Uterine smooth muscle cell (primary cell): ENCODE measurements at places on chromosomes 13 and 19. TPM values are rescaled to one million over a fixed set of nuclear protein-coding genes. Genes with fewer than 3 reads are reported as not detected.

The SBSN gene
- 1.7 and 4.5 TPM in 2 replicates for total RNA-seq

The ADAMTSL5 gene
- 3.1 and 6.6 TPM in 2 replicates for total RNA-seq

The MATK gene
- total RNA-seq, result not detected in 2 replicates

The TBXA2R gene
- total RNA-seq, result 1.4 and 1.6 TPM in 2 replicates

The SGCG gene
- total RNA-seq, result 0.22 and 0.75 TPM in 2 replicates

The RAB20 gene
- total RNA-seq, result 2.4 and 3.2 TPM in 2 replicates

The GPR12 gene
- total RNA-seq, result not detected in 2 replicates

The ERFL gene
- under 0.01 TPM in 1 of 2 replicates, not detected in the other for total RNA-seq

The RTBDN gene
- total RNA-seq, result not detected in 2 replicates

The SEMA6B gene
- under 0.01 and 0.11 TPM in 2 replicates for total RNA-seq

The FGF14 gene
- total RNA-seq, result 0.33 and 0.62 TPM in 2 replicates

The LILRB2 gene
- total RNA-seq, result not detected in 2 replicates

The KLK10 gene
- total RNA-seq, result not detected in 2 replicates

The VAV1 gene
- total RNA-seq, result not detected in 2 replicates

The SYNE4 gene
- 0.25 TPM in 1 of 2 replicates, not detected in the other for total RNA-seq

The ZNF628 gene
- 1.5 and 1.9 TPM in 2 replicates for total RNA-seq

The IGFL3 gene
- not detected in 2 replicates for total RNA-seq

The F10 gene
- total RNA-seq, result 4.8 and 11.9 TPM in 2 replicates

The ZNF229 gene
- 8.5 and 11.0 TPM in 2 replicates for total RNA-seq

The EPS8L1 gene
- 0.75 and 1.8 TPM in 2 replicates for total RNA-seq

The PNMA8B gene
- 0.44 and 1.00 TPM in 2 replicates for total RNA-seq

The MEIOSIN gene
- total RNA-seq, result not detected in 2 replicates

The ATP8B3 gene
- 1.9 and 2.7 TPM in 2 replicates for total RNA-seq

The FLT1 gene
- 3.1 and 6.2 TPM in 2 replicates for total RNA-seq

The NLRP5 gene
- total RNA-seq, result not detected in 2 replicates

The TEX29 gene
- not detected in 2 replicates for total RNA-seq

The PSG7 gene
- total RNA-seq, result not detected in 2 replicates

The ZNF331 gene
- total RNA-seq, result 8.3 and 13.0 TPM in 2 replicates

The NTF4 gene
- not detected in 2 replicates for total RNA-seq

The ZNF536 gene
- total RNA-seq, result not detected in 2 replicates

The MIR17HG gene
- total RNA-seq, result 12.3 and 12.5 TPM in 2 replicates

The S1PR2 gene
- 11.2 and 12.2 TPM in 2 replicates for total RNA-seq

The EGLN2 gene
- 116 and 117 TPM in 2 replicates for total RNA-seq
